Fibroblast of mammary gland (primary cell): ENCODE measurements at places on chromosomes 7 and 10.

- DNase-seq, result peak; percentile 17
These were observed 183.4 kb downstream of the SORCS3 start for GRCh38 chr10:104824380-104825006.

- DNase-seq, result no peak
These were observed 181.0 kb downstream of the COBL start for GRCh38 chr7:51135576-51135975.

DNA sequence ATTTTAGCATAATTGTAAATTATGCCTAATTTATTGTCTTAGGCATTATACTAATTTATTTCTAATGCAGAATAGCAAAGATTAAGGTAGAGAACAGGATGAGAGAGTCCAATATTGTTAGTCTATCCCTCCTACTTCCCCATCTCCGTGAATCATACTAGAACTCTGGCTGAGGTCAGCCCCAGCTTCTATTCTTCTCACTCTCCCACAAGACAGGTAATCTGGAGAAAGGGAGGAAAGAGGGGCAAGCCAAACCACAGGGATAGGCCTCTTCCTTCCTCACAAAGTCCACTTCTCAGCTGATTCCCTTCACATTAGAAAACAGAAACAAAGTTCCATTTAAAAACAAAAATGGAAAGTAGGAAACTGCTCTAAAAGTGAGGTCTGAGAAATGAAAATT lies 117.5 kb upstream of the LAMB4 start:
- DNase-seq, result no peak

- DNase-seq, result peak; percentile 27
These were observed 25.2 kb downstream of the SEC23IP start for GRCh38 chr10:119917777-119918176.

DNA sequence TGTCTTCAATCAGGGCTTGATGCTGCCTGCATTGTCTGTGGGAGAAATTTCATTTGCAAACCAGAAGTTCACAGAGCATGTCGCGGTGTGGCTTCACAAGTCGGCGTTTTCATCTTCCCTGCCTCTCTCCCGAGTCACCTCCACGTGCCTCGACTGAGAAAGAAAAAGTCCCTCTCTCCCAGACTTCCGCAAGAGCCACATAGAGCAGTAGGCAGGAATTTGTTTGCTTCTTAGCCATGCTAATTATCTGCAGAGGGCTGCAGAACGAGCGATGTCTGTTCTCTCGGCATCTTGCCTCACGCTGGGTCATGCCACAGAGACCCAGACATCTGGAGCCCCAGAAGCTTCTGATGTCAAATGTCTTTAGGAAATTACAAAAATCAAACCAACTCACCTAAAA lies 272.2 kb downstream of the TCF7L2 start:
- no peak for DNase-seq
